ENCODE measurements at places on chromosomes 2 and 18.
A peak's percentile ranks its signal among the peaks of the same experiment; 100 is the strongest.

- DNase-seq = no peak
Observed at GRCh38 chr2:120805602-120806001, 69.9 kb downstream of the GLI2 start.

GRCh38 chr18:43192408-43192807, 76.9 kb upstream of the RIT2 start:
- peak; percentile 6 for DNase-seq

DNA sequence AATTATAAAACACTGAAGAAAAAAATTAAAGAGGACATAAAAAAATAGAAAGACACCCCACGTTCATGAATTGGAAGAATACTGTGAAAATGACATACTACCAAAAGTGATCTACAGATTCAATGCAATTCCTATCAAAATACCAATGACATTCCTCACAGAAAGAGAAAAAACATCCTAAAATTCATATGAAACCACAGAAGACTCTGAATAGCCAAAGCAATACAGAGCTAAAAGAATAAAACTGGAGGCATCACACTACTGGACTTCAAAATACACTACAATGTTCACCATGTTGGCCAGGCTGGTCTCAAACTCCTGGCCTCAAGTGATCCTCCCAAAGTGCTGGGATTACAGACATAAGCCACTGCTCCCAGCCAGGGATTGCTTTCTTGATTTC, 56.3 kb downstream of the TLK1 start:
- no peak for DNase-seq

GRCh38 chr18:3901811-3902210, 451.8 kb downstream of the TGIF1 start:
- no peak for DNase-seq

DNA sequence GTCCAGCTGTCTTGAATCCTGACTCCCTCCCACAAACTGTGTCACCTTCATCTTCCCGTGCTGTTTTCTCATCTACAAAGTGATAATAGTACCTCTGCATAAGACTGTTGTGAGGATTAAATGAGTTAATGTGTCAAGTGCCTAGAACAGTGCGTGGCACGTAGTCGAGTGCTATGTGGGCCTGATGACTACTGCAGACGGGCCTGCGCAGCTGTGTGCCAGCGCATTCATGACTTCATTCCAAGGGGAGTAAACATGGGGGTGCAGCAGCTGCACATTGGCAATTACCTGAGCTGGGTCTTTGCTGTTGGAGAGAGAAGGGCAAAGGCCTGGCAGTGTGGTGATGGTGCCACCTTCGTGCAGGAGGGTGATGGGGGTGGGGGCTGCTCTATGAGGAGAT, 5.0 kb downstream of the TEX44 start:
- no peak for DNase-seq

DNA sequence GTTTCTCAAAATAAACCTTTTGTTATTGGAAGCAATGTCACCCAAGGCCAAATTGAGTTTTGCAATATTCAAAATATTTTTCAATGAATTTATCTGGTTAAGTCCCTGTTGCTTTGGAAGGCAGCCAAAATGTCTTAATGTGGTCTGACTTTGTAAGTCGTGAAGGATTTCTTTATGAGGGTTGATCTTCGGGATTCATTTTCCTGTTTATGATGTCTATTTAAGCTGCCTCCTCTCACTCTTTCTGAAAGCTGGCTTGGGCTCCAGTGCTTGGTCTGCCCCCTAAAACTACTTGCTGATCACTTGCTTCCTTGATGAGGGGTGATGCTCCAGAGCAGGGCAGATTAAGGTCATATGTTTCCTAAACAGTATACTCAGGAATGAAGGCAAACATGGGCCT, 141.1 kb downstream of the ANTXR1 start:
- no peak for DNase-seq

DNA sequence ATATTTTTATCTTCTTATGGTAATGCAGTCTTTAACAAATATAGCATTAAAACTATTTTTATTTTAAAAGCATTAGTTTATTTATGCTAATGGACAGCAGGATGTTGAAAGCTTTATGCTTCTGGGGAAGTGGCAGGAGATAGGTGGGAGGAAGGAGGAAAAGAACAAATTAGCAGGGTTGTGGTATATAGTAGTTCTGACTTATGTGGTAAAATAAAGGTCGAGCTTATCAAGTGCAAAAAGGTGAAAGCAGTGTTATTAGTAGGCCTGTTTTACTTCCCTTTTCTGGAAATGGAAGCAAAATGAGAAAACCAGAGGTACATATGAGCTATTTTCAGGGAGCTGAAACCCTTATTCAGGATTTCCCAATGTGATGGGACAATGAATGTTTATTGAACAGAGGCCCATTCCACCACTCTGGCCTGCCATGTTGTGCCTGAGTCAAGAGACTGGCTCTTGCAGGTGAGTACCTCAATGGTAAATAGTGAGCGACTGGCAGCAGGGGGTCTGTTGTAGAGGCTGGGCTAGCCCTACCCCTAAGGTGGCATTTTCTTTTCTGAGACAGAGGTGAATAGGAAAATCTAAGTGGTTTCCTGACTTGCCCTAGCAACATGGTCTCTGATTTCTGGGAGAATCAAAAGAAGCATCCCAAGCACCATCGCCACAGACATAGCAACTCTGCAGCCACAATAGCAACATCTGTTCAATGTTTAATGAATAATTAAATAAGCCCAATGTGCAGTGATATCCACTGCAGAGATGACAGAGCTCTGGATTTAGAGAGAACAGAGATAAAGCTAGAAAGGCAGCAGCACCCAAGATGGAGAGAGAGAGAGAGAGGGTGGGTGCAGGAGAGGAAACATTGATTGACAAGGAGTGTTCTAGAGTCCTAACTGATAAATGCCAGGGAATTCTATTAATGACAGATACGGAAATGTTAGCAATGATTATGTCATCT, 119.7 kb downstream of the UPP2 start:
- no peak for DNase-seq

- no peak for DNase-seq
Observed at GRCh38 chr18:43692099-43692690, 414.9 kb upstream of the SYT4 start.

DNA sequence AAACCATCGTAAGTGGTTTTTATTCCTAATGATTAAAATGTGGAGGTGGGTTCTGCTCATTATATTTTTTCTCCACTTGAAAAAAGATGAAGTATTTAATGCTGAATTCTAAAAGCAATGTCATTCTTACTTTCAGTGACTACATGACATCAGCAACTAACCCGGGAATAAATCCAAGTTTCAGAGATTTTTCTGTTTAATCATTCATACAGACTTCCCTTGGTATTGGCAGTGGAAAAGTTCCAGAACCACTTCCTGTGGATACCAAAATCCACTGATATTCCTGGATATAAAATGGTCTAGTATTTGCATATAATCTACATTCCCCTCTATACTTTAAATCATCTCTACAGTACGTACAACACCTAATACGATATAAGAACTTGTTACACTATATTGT, 128.6 kb downstream of the ZNF532 start:
- DNase-seq = no peak

- DNase-seq = no peak
Observed at GRCh38 chr2:19644763-19645162, 257.0 kb downstream of the TTC32 start.

DNA sequence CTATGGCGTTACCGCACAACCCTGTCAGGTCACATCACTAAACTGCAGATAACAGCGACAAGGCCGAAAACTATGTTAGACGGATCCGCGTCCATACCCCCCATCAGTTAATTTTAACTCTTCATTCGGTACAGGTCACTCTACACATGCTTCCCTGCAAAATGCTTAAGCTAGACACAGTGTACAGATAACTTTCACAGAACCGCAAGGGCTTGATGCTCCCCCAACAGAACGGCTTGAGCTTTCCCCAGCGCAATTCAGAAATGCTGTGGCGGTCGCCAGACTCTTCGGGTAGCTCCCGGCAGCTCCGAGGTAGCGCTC, 283 bp upstream of the RBBP8 start:
- DNase-seq = no peak

DNA sequence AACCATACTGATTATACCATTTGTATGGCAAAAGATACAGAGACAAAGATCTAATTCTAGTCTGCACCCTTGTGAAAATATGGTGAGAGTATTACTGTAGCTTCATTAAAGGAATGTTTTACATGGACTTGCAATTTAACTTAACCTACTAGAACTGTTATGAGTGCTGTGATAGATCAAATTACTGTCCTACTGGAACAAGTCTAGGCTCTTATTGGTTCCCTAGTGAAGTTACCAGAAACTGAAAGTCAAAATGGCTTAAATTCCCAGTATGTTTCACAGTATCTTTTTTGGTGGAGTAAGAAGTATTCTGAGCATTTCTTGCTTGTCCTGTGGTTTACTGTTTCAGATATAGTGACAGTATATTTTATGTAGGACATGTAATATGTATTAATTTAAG, 3.8 kb upstream of the TBR1 start:
- DNase-seq = no peak

DNA sequence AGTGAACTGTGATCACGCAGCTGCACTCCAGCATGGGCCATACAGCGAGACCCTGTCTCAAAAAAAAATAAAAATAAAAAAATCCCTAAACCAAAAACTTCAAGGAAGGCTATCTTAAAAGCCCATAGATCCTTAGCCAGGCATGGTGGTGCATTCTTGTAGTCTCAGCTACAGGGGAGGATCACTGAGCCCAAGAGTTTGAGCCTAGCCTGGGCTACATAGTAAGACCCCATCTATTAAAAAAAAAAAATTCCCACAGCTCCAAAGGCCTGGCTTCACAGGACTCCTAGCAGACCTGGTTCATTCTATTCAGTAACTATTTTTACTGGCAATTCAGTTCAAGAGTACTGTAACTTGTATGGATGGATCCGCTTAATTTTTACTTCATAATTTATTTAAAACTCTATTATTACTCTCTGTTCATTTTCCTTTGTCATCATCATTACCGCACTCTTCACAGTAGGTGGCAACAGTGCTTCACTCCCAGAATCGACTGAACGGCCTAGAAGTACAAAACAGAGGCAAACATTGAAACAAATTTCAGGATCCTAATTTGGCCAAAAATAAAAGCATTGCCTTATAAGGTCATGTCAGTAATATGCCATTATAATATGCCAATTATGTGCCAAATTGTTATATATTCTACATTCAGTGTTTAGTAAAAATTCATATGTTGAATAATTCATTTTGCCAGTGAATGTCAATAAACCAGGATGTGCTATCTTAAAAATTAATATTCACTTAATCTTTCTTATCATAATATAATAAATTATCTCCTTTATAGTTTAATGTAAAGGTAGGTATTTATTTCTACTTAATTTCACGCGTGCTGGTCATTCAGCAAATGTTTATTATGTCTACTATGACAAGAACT, 14.3 kb upstream of the STAM2 start:
- peak; percentile 55 for DNase-seq

GRCh38 chr2:105179469-105180372, 61.8 kb upstream of the GPR45 start:
- peak; percentile 23 for DNase-seq

DNA sequence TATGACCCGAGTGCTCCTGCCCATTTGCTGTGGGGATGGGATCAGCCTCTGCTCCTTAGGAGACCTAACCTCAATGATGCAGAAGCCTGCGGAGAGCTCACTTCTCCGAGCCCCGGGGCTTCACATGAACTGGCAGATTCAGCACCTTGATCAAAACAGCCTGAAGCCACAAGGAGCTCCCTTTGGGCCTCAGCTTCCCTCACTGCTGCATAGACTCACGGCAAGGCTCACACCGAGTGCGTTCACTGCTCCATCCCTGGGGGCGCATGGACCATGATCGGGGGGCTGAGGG, 33.0 kb downstream of the CRACDL start:
- no peak for DNase-seq

DNA sequence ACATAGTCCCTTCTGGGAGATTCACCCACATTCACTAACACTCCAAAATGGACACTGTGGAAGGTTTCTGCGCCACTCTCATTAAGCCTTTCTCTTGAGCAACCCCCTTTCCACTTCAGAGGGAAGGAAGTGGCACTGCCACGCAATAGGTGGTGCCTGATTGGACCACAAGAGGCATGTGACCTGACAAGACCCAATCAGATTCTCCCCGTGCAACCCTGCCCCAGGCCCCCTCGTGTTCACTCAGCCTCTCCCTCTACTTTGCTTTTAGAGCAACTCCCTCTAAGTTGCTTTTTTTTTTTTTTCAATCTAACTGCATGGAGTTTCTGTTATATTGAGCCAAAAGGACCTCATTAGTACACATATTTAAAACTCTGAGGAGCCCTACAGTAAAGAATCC, 158.0 kb downstream of the EN1 start:
- DNase-seq = no peak

DNA sequence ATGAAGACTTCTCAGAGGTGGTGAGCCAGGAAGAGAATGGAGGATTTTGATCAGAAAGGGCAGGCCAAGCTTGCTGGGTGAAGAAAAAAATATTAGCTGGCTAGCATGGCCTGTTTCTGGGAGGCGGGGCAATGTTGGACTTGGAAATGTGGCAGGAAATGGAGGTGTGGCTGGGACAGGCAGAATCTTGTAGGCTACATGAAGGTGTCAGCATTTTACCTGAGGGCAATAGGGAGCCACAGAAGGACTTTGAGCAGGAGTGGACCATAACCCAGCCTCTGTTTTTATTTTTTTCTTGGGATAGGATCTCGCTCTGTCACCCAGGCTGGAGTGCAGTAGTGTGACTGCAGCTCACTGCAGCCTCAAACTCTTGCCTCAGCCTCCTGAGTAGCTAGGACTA, 31.7 kb downstream of the EMX1 start:
- DNase-seq = no peak

DNA sequence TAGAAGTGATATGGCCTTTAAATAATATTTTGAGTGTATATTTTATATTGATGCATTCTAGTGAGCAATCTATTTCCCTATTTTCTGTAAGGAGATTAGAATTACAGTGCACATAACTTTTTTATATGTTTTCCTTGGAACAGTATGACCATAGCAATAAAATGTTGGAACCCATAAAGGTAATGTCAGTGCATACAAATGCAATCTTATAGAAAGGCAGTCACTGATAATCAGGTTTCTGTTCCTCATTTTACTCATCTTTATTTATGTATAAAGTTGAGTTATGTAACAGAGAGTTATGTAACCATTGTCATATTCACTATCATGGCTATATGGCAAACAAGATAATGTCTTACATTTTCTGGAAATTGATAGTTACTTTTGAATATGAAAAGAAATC, 179.9 kb upstream of the NETO1 start:
- DNase-seq = no peak

GRCh38 chr18:48868468-48869466, 82.0 kb downstream of the SMAD7 start:
- DNase-seq = peak; percentile 88

- no peak for DNase-seq
Observed at GRCh38 chr2:15808204-15808910, 132.0 kb upstream of the MYCN start.

- no peak for DNase-seq
Observed at GRCh38 chr18:30917651-30918050, 124.9 kb downstream of the DSC3 start.

All from GM20000 (cell line).